ENCODE measurements at places on chromosomes 6 and 20.

DNA sequence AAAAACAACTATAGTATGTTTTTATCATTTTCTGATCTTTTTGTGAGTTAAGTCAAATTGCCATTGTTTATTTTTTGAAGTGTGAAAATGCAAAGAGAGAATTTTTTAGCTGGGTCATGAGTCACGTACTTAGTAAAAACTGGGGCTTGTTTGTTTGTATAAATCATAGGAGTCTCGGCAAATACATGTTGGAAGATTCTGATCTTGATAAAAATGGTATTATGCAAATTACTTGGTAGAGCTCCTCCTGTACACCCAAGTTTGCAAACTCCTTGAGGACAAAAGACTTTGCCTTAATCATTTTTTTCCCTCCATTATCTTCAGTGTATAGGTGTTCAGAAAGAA is 25.8 kb downstream of the TBPL1 start:
- no peak for DNase-seq

DNA sequence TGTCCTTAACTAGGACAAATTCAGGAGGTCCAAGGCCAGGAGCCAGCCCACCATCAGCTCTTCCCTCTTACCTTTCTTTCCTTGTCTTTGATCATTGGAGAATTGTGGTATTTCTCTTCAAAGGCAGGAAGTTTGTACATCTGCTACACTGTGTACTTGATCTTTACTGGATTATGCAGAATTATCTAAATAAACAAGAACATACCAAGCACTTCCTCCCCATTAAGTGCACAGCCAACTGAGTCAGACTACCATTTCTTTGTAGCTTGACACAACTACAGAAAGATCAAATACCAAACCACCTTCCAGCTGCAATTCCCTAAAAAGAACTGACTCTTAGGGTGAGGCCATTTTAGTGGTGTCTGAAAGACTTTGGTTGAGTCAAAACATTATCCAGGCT is 195.1 kb downstream of the HDGFL1 start:
- no peak for DNase-seq

- DNase-seq: no peak
Observed at GRCh38 chr6:95741045-95741444, 163.7 kb downstream of the MANEA start.

DNA sequence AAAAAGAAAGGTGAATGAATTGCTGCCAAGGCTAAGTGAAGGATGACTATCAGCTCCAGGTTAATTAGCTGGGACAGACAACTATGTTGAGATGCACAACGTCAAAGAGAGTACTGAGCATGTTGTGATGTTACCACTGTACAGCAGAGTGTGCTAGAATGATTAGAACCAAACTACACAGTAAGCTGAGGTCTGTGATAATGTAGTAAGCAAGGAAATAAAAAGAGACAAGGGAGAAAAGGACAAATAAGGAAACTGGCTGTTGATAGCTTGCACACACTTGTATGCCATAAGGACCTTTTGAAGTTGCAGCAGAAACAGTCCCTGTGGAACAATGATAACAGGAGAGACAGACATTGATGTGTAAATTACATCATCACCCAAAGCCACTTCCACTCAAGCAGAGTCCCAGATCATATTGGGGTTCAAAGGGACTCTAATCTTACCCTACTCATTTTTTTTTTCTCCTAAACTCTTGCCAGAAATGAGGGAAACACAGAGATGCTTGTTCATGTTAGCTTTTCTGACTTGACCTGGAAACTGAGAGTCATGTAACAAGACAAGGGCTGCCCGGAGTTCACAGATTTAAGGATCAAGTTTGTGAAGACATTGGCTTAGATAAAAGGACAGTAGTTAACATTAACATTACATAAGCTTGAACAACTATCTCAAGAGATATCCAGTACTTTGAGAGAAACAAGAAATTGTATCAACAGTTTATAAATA is 189.9 kb downstream of the CENPW start:
- DNase-seq: no peak

GRCh38 chr6:127690092-127690491 is 113.1 kb downstream of the C6orf58 start:
- no peak for DNase-seq

All from RPMI8226 (cell line).